ENCODE measurements at places on chromosomes 7 and 10. TPM values are rescaled to one million over a fixed set of nuclear protein-coding genes. Genes with fewer than 3 reads are reported as not detected.
A peak's percentile ranks its signal among the peaks of the same experiment; 100 is the strongest.

The ABCB4 gene
- total RNA-seq: 2.1 TPM

The EN2 gene
- 1.8 TPM for total RNA-seq

The RELN gene
- 1.9 TPM for total RNA-seq

GRCh38 chr7:1666823-1667565 is 3.1 kb upstream of the ELFN1 start:
- peaks cover 17% of the 10 kb centered on the region for H3K27me3 ChIP-seq
- peak overlapping the region; percentile 24 for H3K4me3 ChIP-seq
- H3K36me3 ChIP-seq: no peaks in the 10 kb centered on the region
- no peak overlapping the region for H3K27ac ChIP-seq
- DNase-seq: peak; percentile 11
- peaks cover 8% of the 10 kb centered on the region for H3K4me1 ChIP-seq

GRCh38 chr7:2728316-2729030 is 40.5 kb downstream of the AMZ1 start:
- no peak overlapping the region for H3K4me3 ChIP-seq
- H3K36me3 ChIP-seq: no peaks in the 10 kb centered on the region
- H3K27me3 ChIP-seq: no peaks in the 10 kb centered on the region
- peak overlapping the region; percentile 72 for H3K27ac ChIP-seq
- H3K4me1 ChIP-seq: peaks cover 13% of the 10 kb centered on the region
- peak; percentile 61 for DNase-seq

DNA sequence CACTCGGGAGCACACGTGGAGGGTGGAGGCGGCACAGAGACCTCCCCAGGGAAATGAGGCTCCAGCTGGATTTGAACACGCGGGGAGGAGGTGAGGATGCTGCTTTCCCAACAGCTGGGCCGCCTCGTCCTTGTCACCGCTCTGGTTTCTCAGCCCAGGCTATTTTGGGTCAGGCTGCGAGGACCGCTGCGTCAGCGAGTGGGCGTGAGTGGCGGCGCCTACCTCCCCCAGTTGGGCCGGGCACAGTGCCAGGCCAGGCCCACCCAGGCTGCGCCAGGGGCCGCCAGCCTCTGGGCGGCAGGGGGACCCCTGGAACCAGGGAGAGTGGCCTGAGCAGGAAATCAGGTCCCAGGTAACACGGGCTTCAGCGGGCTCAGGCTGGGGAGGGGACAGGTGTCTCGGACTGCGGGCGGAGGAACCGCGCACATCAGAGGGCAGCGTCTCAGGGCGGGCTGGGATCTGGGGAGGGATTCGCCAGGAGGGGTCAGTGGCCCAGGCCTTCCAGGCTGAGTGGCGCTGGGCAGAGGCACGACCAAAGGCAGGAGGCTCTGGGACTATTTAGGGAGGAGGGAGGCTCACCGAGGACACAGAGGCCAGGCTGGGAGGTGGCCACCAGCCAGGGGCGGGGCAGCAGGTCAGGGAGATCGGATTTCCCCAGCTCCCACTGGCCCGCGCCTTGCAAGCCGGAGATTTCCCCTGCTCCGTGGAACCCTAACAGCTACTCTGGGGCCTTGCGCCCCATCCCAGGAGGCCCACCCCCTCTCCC is 125.2 kb upstream of the RET start:
- peaks cover 2% of the 10 kb centered on the region for H3K4me1 ChIP-seq
- H3K4me3 ChIP-seq: no peak overlapping the region
- no peaks in the 10 kb centered on the region for H3K27me3 ChIP-seq
- no peaks in the 10 kb centered on the region for H3K36me3 ChIP-seq

GRCh38 chr7:7791523-7791922 is 73.1 kb upstream of the RPA3 start:
- H3K4me1 ChIP-seq: no peaks in the 10 kb centered on the region
- H3K4me3 ChIP-seq: no peak overlapping the region
- no peak for DNase-seq

- no peaks in the 10 kb centered on the region for H3K36me3 ChIP-seq
- DNase-seq: no peak
- H3K27me3 ChIP-seq: no peaks in the 10 kb centered on the region
- no peaks in the 10 kb centered on the region for H3K4me1 ChIP-seq
- H3K27ac ChIP-seq: no peak overlapping the region
Measured at GRCh38 chr7:39909526-39909925, 40.5 kb upstream of the CDK13 start.
